Mesenchymal stem cell (in vitro differentiated cells and primary cell): ENCODE measurements at places on chromosomes 2 and 18.

GRCh38 chr2:102522162-102522561 is 49.1 kb downstream of the SLC9A4 start:
- DNase-seq = no peak

DNA sequence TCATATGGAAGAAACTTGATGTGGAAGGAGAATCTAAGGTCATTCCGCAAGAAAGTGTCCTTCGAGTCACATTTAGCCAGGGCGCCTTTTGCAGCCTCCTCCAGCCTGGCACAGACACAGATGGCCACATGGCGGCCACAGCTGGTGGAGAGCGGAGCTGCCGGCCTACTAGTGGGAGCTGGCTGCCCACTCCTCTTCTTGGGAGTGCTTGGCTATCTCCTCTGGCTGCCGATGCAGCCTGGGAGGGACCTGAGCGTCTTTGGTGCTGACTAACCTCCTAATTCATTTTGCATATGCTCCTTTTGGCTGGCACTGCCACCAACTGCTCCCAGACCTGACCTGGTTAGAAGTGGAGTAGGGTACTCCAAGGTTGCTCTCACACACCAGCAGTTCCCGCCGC is 199.3 kb upstream of the MYT1L start:
- no peak for DNase-seq

DNA sequence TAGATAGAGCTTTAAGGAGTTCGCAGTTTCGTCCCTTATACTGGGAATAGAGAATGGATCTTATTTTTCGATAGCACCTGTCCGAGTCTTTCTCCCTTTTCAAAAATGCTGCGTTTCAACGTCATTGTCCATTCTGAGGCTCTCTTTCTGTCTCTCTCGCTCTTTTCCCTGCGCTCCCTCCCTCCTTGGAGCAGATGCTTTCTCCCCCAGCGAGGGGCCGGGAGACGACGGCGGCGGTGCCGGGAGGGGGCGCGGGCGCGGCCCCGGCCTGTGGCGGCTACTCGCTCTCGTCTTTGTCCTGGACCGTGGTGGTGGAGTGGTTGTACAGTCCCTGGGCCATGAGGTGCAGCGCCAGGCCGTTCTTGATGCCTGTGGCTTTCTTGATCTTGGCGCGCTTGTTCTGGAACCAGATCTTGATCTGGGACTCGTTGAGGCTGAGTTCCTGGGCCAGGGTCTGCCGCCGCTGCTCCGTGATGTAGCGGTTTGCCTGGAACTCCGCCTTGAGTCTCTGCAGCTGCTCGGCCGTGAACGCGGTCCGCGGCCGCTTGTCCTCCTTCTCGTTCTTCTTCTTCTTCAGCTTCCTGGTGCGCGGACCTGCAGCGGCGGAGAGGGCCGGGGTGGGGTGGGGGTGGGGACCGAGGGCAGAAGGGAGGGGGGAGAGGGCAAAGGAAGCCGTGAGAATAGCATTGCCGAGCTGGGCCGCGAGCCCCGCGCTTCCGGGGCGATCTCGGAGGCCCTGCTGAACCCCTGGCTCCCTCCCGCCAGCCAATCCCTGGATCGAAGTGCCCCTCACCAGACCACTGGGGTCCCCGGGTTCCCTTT is 4.6 kb downstream of the EN1 start:
- no peak for DNase-seq

DNA sequence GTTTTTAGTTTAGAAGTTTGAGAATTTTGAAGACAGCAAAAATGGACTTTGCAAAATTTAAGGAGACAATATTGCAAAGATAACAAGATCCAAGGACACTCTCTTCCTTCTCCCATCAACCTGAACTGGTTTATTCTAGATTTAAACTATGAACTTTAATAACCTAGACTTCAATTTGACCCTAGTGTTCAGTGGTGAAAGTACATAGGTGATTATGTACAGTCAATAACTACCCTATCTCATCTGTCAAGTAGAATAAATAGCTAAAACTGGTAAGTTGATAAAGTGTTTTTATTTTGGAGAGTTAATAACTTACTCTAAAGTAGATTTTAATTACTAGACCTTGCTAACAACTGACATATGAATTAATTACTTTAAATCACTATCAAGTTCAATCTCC is 52.9 kb upstream of the NFE2L2 start:
- no peak for DNase-seq

DNA sequence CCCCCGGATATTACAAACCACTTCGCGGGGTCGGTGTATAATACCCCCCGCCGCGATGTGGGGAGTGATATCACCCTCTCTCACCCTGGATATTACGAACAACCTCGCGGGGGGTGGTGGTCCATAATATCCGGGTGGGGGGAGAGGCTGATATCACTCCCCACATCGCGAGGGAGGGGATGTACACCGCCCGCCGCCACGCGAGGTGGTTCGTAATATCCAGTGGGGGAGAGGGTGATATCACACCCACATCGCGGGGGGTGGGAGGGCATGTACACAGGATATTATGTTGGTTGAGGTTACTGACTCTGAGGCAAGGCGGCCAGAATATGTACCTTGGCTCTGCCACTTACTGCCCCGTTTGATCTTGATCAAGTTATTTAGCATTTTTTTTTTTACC is 14.8 kb upstream of the CWC22 start:
- no peak for DNase-seq

- no peak for DNase-seq
Observed at GRCh38 chr18:61209801-61210200, 123.4 kb upstream of the CDH20 start.

DNA sequence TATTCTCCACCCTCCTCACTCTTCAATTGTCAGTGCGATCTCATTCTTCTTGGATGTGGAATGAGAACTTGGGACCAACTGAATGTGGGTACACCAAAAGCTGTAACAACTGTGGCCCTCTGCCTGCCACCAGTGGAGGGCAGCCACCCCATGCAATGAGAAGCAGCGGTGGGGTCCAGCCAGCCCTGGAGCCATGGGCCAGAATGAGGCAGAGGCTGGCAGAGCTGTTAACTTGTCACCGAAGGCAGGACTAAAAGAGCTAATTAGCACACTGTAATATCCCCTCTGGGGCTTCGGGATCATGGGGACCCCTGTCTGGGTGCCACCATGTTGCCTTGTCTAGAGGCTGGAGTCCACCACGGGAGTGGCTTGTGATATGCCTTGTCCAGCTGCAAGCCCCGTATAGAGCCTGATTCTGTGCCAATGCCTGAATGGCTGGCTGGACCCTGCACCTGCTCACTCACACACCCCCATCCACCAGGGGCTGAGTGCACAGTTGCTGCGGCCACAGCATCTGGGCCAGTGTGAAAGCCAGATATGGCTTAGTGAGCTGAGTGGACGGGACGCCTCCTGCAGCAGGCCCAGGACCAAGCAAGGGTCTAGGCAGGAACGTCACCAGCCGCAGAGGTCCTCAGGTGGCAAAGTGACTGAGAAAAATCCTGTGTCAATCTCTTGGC is 680.5 kb downstream of the DSC3 start:
- DNase-seq = no peak

DNA sequence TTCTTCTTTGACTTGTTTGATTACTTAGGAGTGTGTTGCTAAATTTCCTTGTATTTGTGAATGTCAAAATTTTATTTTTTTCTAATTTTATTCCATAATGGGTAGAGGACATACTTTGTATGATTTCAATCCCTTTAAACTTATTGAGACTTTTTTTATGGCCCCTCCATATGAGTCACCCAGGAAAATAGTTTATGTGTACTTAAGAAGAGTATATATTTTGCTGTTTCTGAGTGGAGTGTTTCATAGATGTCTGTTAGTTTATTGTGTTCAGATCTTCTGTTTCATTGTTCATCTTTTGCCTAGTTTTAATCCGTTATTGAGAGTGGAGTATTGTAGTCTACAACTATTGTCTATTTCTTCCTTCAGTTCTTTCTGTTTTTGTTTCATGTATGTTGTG is 81.9 kb downstream of the EPB41L5 start:
- peak; percentile 29 for DNase-seq

GRCh38 chr2:54558188-54559005 is 102.3 kb downstream of the SPTBN1 start:
- peak; percentile 73 for DNase-seq

GRCh38 chr2:85959826-85960225 is 71.0 kb upstream of the ST3GAL5 start:
- DNase-seq = no peak

GRCh38 chr2:240687045-240687740 is 4.5 kb upstream of the AQP12A start:
- DNase-seq = no peak

GRCh38 chr18:10202845-10203321 is 251.6 kb upstream of the APCDD1 start:
- DNase-seq = peak; percentile 5

DNA sequence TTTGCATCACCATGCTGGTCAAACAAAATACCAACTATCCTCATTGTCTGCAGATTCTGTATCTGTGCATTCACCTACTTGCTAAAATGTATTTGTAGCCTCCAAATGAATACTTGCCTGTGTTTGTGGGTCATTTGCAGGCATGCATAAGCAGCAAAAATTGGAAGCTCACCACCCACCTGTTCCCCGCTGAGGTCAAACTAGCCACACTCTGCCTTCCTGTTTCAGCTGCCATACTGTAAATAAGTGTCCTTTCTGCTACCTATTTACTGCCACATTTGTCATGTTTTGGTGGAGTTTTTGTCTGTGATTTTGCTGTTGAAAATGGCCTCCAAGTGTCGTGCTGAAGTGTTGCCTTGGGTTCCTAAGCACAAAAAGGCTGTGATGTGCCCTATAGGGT is 50.0 kb upstream of the ACMSD start:
- DNase-seq = no peak

- DNase-seq = peak; percentile 21
Observed at GRCh38 chr2:40450066-40450795, 1.7 kb downstream of the SLC8A1 start.

DNA sequence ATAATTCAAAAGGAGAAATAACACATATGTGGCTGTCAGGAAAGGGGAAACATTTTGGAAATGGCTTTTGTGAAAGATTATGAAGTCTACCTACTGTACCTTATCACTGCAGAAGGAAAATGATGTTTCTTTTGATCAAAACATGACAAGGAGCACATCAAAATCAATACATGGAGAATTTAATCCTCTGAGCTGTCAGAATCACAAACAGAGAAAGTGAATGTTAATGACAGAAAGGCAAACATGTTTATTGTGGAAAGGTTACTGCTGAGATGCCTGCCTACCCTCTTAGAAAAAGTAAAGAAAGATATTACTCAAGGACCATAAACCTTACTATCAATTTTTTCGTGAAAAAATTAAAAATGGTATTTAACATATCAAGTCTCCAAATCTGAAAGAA is 794.5 kb upstream of the GYPC start:
- no peak for DNase-seq

GRCh38 chr2:74740741-74741431 is 86.8 kb downstream of the SEMA4F start:
- peak; percentile 91 for DNase-seq

DNA sequence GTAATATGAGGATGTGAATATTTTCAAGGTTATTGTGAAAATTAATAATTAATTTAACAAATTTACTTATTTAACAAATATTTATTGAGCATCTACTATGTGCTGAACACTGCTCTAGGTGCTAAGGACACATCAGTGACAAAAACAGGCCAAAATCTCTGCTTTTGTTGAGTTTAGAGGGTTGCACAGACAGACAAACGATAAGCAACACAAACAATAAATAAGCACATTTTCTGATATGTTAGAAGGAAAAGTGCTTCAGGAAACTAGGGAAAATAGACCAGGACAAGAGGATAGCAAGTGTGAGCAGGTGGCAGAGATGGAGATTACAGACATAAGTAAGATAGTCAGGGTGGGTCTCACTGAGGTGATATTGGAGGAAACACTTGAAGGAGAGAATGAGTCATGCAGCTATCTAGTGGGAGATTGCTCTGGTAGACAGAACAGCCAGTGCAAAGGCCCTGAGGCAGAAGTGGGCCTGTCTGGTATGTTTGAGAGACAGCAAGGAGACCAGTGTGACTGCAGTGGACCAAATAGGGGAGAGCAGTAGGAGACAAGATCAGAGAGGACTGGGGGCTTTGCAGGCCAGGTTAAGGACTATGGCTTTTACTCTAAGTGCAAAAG is 38.3 kb downstream of the SFXN5 start:
- DNase-seq = no peak

GRCh38 chr18:10526561-10526949 is 728 bp downstream of the NAPG start:
- DNase-seq = no peak

GRCh38 chr2:219576505-219577388 is 4.6 kb downstream of the INHA start:
- DNase-seq = peak; percentile 37

GRCh38 chr2:144351687-144352086 is 168.2 kb downstream of the ZEB2 start:
- DNase-seq = no peak

GRCh38 chr2:239769554-239770245 is 255.4 kb downstream of the NDUFA10 start:
- DNase-seq = no peak

DNA sequence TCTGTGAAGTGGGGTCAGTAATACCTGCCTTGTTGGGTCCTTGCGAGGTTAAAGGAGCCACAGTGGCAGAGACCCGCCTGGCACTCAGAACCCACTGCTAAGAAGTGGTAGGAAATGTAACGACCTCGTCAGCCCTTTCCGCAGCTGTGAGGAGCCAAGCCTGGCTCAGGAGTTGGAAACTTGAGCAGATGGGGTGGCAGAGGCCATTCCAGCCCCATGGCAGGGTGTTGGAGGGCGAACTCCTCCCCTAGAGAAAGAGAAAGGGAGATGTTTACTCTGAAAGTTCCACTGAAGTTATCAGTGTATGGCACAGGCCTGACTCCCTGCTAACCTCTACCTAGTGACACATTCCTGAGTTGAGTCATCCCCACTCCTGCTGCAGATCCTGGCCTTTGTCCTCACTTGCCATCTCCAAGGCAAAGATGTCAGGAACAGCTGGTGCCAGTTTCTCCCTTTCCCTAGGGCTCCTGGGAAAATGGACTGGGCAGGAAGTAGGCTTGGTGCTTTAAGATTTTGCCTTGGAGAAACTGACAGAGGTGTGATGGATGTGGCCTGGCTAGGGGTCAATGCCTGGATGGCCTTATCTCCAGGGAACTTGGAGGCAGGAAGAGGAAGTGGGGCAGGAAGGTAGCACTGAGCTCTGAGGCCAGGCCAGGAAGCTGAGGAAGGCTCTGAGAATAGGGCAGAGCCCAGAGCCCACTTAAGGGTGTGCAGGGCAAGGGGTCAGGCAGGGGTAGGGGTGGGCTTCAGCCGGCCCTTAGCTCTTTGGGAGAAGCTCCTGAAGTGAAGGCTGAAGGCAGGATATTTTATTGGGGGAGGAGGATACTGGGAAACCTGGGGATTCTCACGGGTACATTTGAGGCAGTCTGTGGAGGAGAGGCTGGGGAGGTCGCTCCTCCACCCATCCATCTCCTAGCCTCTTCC is 888 bp downstream of the VAMP5 start:
- DNase-seq = peak; percentile 70

GRCh38 chr18:48851599-48851960 is 99.2 kb downstream of the SMAD7 start:
- DNase-seq = peak; percentile 61

- peak; percentile 42 for DNase-seq
Observed at GRCh38 chr2:98479959-98480524, 35.4 kb downstream of the INPP4A start.
